ENCODE measurements at places on chromosomes 6 and 20.

GRCh38 chr6:105431226-105431625, 28.3 kb upstream of the PREP start:
- DNase-seq = no peak

GRCh38 chr20:5492937-5493336, 176.2 kb upstream of the PROKR2 start:
- DNase-seq = no peak

GRCh38 chr6:165662041-165662748, 846 bp downstream of the PDE10A start:
- DNase-seq = no peak

DNA sequence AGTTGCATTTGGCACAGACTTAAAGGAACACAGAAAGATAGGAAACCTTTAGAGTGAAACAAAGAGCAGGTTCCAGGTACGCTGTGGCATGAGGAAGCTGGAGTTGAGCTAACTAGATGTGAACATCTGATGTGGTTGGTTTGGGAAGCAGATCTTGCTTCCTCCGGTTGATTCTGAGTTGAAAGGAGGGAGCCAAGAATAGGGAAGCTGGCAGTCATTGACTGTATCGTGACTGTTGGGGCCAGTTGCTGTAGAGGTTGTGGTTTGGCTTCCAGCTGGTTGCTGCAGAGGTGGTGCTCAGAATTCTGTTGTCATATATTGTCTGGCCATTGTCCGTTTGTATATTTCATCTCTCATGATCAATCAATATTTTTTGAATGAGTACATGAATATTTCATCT, 325.9 kb downstream of the PLCB1 start:
- no peak for DNase-seq

DNA sequence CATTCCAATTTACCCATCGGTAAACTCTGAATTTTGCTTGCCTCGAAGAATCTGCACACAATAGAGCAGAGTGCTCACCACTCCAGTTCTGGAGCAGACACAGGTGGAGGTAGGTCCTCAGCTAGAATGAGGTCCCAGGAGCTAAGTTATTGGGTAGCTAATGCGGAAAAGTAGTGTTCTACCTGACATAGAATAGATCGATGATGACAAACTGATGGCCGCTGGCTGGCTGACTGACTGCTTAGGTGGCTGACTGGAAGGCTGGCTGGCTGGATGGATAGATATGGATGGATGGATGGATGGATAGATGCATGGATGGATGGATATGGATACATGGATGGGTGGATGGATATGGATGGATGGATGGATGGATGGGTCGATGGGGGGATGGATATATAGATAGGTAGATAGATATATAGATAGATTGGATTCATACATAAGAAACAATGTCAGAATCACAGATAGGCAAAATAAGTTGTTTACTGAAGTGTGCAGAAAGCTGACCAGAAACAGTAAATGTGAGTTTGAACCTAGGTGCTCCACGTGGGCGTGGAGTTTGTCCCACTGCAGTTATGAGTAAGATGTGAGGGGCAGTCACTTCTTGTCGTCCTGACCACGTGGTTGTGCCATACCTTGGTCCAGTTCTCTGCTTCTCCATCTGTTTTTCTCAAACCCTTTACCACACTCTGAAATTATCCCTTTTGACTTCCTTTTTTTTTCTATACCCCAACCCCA, 62.1 kb downstream of the TBXT start:
- no peak for DNase-seq

GRCh38 chr20:59385480-59385879, 85.1 kb downstream of the EDN3 start:
- no peak for DNase-seq

DNA sequence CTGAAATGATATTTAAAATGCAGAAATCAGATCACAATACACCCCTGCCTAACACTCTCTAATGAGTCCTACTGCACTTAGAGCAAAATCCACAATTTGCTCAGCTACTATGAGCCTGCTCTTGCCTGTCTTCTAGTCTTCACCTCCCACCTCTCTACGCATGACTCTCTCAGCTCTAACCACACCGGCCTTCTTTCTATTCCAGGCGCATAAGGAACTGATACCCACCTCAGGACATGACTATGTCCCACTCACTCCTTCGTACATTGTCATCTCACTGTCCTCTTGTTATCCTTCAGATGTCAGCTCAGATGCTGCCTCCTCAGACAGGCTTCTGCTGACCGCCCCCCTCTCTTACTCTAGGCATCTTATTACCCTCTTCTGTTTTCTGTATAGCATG, 201.0 kb upstream of the FLRT3 start:
- no peak for DNase-seq

DNA sequence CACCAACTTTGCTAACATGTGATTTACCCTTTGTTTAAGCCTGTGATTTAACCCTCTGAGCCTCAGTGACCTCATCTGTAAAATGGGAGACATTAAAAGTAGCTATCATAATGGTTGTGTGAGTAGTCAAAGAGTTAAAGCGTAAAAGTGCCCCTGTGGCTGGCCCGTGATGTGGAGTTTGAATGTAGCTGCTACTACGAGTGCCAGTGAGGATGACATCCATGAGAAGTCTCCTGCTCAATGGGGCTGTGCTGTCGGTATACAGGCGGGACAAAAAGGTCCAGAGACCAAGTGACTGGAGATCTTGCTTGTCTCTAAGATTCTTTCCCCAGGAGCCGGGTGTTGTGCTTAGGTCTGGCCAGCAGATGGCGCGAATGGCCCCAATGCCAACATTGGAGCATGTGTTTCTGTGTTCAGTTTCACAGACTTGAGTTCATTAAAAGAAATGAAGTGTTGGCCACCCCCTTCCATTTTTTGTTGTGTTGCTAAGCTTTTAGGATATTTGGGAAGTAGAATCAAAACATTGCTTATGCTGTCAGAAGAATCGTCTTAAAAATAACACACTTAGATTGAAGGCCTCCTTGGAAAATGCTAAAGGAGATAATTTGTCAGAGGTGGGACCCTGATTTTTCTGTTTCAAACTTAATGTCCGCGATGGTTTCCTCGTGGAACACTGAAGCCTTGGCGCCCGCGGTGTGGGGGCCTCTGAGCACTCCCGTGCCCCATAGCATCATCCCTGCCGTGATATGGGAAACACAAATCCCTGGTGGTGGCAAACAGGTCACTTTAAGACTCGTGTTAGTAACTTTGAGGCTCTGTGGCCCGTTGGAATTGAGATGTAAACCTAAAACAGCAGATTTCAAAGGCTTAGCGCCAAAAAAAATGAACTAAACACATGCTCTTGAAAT, 9.3 kb upstream of the RBM38 start:
- DNase-seq = peak; percentile 70

- no peak for DNase-seq
Measured at GRCh38 chr6:8174571-8174970, 72.2 kb upstream of the EEF1E1 start.

GRCh38 chr20:24697411-24697810, 228.0 kb downstream of the SYNDIG1 start:
- no peak for DNase-seq

DNA sequence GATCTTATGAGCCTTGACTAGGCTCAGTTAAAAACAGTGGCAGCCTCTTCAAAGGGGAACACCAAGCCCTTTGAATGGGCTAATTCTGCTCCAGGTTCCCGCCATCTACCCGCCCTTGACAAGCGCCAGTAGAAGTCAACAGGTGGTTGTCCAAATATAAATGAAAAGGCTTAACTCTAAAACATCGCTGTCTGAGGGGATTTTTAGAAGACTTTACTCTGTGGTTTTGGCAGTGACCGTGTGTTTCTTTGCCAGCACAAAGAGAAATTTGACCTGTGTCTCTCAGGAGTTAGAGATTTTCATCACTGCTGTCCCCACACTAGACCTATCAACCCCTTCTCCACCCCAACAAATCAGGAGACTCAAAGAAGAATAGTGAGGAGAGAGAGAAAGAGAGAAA, 19.8 kb upstream of the SIM1 start:
- no peak for DNase-seq

DNA sequence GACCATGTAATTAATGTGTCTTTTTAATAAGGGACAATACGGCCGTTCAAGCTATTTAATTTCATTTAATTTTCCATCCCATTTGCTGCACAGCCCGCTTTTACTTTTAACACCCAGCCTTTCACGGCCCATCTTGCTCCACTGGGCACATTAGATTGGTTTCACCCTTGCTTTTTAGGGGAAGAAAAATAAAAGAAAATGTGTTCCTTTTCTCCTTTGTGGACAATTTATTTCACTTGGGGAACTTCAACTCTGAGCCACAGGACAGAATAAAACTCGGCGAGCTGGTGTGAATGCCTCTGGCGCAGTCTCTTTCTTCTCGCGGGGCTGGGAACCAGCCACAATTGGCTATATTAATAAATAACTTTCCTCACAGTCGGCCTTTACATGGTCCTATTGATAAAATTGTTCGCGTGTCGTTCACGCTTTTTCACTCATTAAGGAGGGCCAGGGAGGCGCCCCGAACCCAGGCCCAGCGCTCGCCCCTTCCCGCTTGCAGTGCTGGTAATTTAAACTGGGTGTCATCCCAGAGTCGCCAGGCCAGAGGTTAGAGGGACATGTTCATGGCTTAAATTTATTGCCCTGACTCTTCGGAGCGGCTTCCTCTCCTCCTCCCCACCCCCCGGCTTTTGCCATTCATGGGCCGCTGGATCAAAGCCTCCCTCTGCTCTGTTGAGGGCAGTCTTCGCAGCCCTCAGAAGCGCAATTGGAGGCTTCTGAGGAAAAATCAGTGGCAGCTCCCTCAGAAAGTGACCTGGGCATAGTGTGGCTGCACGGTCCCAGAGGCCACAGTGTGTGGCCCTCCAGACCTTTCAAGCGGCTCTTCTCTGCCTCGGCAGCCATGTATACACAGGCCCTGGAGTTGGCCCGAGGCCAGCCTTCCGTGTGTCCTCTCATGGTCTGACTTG, 2.2 kb upstream of the PRDM13 start:
- DNase-seq = no peak

DNA sequence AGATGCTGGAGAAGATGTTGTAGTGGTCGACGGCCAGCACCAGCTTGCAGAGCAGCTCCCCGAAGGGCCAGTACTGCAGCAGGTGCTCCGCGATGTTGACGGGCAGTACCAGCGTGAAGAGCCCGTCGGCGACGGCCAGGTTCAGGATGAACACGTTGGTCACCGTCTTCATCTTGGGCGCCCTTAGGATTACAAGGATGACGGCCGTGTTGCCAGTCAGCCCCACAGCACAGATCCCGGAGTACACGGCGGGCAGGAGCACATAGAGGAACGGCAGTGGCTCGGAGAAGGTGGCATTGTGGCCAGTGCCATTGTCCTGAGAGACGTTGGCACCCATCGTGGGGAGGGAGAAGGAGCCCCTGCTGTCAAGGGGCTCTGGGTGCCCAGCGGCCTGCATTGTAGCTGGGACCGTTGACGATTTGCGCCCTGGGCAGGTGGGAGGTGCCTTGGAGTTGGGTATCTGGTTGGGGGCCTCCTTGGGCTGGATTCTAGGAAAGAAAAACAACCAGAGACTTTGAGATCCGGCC, 867 bp downstream of the NPBWR2 start:
- no peak for DNase-seq
